Omental fat pad (tissue), 4 donors: ENCODE measurements at places on chromosomes 2 and 18. TPM values are rescaled to one million over a fixed set of nuclear protein-coding genes. Genes with fewer than 3 reads are reported as not detected.

CRYGD gene
- total RNA-seq, result not detected

RAPGEF4 gene
- 25.6 TPM for total RNA-seq

- DNase-seq, result no peak
These were observed 63.3 kb downstream of the RPIA start for GRCh38 chr2:88754585-88755320.

- DNase-seq, result no peak
These were observed 191.5 kb upstream of the PARD3B start for GRCh38 chr2:204353823-204354222.

- DNase-seq, result no peak
These were observed 37.2 kb downstream of the KYNU start for GRCh38 chr2:142914507-142915313.

GRCh38 chr2:134097740-134098139 lies 156.1 kb upstream of the MGAT5 start:
- DNase-seq, result no peak

DNA sequence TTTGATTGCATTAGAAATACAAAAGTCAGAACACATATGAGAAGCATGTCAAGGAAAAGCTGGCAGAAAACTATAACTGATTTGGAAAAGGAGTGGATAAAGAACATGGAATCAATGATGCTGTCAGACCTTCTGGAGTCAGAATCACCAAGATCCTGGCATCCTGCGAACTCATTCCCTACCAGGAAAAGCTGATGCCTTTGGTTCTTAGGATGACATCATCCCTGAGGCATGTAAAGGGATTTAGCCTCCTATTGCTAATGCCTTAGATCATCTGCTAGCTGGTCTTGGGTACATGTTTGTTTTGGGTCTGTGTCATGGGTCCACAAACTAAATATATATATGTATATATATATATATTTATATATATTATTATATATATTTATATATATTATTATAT lies 680.7 kb downstream of the EPHA4 start:
- DNase-seq, result no peak

DNA sequence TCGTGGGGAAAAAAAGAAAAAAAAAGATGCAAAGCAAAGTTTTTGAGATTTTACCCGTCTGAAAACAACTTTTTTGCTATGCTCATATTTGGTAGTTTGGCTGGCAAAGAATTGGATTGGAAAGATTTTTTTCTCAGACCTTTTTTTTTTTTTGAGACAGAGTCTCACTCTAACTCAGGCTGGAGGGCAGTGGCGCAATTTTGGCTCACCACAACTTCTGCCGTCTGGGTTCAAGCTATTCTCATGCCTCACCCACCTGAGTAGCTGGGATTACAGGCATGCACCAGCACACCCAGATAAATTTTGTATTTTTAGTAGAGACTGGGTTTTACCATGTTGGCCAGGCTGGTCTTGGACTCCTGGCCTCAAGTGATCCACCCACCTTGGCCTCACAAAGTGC lies 56.3 kb upstream of the TANC1 start:
- DNase-seq, result no peak

DNA sequence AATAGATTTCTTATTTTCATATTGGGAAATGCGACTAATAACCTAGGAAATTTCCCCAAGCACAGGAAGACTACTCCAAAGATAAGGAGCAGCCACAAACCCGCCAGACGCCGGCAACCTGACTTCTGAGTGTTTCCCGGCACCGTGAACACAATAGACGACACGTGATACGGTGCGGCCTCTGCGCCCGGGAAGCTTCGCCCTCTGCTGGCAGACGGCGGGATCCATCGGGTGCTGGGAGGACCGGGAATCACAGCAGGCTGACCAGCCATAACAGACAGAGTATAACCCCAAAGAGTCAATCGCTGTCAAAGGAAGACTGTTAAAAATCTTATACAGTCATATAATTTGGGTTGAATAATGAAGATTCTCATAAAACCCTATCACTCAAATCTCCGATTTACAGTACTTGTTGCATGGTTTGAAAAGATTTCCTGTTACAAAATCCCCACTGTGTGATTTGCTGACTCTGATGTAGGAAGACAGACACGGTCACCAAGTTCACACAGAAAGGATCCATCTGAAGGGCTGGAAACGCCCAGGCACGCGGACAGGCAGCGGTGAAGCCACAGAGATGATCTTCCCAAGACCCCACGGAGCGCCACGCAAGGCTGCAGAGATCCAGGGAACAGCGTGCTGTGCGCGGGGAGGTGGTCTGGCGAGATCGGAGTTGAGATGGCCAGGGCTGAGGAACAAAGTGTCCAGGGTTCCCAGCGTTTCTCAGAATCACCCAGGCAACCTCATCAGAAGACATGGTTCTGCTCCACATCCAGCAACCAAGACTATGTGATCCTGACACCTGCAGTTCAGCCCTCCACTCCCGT lies 73.8 kb downstream of the EIPR1 start:
- DNase-seq, result peak; percentile 80

DNA sequence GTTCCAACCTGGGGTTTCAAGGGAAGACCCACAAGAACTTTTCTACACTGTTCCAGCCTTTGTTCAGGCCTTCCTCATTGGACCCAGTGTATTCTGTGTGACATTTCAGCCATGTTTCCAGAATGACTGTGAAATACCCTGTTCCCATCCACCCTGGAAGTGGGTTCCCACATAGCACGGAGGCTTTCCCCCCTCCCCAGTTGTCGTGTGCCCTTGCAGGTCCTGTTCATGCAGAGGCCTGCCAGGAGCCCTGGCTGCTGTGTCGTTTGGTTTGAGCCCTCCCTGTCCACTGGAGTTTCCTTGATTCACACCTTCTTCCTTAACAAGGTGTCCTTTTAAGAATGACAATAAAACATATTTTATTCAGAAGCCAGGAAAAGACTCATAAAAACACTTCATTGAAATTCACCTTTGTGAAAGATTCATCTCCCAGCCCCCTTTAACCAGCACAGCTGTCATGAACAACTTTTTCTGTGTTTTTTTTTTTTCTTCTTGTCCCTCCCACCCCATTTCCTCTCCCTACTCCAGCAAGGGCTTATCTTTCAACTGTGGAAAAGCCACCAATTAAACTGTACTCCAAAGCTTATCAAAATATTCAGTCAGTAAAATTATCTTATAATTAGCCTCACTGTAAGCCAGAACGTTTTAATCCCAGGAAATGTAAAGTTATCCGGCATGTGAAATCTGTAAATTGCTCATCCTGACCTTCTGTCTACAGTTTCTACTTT lies 106.4 kb downstream of the ACOXL start:
- DNase-seq, result no peak

GRCh38 chr2:10370895-10371294 lies 68.2 kb downstream of the HPCAL1 start:
- DNase-seq, result no peak
